ENCODE measurements at places on chromosomes 7 and 10. TPM values are rescaled to one million over a fixed set of nuclear protein-coding genes. Genes with fewer than 3 reads are reported as not detected.

DNA sequence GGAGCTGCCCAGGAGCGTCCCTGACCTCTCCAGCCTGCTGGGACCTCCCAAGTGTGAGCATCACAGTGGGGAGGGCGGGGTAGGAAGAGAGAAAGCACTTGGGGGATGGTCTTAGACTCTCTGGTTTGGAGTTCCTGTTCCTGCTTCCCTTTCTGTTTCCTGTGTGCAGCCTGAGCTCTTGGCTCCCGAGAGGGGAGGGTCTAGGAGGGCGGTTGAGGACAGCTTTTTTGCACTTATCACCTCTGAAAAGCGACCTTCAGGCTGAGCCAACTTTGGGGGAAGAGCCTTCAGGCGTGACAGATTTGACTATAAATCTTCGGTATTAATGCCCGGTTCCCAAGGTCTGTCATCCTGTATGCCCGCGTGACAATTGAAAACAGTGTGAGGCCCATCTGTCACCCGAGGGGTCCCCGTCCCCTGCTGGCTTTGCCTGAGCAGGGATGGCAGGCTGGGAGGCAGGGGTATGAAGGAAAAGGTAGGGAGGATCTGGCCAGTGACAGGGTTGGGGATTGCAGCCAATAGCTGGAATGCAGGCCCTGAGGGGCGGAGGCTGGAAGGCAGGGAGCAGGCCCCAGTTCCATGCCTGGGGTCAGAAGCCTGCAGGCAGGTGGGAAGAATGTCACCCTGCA lies 78.6 kb downstream of the CDH23 start:
- peak; percentile 49 for DNase-seq

- DNase-seq = no peak
Measured at GRCh38 chr10:116099023-116099420, 174.0 kb downstream of the GFRA1 start.

DNA sequence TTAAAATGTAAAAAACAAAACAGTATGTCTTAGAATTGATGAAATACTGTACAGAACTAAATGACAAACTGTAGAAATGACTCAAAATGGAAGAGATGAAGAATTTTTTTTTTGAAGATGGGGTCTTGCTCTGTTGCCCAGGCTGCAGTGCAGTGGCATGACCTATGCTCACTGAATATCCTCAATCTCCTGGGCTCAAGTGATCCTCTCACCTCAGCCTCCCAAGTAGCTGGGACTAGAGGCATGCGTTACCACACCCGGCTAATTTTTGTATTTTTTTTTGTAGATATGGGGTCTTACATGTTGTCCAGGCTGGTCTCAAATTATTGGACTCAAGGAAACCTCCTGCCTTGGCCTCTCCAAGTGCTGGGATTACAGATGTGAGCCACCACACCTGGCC lies 36.5 kb downstream of the ATAD1 start:
- DNase-seq = no peak

The SPACDR gene
- total RNA-seq = 1.5 TPM

The TPST1 gene
- 3.6 TPM for total RNA-seq

The AGBL3 gene
- total RNA-seq = 0.97 TPM

The OTUD1 gene
- 1.5 TPM for total RNA-seq

The SORCS1 gene
- not detected for total RNA-seq
